ENCODE measurements at places on chromosomes 16 and 17.

DNA sequence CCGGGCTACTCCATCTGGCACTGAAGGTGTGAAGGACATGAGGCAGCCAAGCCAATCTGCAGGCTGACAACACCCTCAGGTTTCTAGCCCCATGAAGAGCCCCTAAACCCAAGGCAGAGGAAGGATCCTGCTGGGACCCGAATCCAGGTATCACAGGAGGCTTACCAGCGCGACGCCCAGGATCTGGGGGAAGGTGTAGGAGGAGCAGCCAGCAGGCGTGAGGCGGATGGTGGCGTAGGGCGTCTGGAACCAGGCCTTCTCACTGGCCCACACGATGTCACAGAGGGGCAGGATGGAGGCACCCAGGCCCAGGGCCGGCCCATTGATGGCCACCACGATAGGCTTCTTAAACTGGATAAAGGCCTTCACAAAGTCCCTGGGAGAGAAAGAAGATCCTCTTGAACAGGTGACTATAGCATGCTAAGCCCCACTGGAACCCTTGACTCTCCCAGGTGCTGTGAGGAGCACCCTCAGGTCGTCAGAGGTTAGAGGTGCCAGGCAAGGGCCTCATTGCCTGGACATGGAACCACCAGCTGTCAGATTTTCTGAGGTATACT is 71.7 kb downstream of the DYNLRB2 start:
- DNase-seq: no peak

GRCh38 chr16:10817963-10818941 is at the start of gene TVP23A:
TVP23A (minus strand) TSS chr16:10818794; CDS start chr16:10818493, 301 bp downstream.
- DNase-seq: no peak

- DNase-seq: no peak
These were observed 59.9 kb upstream of the GRIN2A start for GRCh38 chr16:10242097-10242496.

DNA sequence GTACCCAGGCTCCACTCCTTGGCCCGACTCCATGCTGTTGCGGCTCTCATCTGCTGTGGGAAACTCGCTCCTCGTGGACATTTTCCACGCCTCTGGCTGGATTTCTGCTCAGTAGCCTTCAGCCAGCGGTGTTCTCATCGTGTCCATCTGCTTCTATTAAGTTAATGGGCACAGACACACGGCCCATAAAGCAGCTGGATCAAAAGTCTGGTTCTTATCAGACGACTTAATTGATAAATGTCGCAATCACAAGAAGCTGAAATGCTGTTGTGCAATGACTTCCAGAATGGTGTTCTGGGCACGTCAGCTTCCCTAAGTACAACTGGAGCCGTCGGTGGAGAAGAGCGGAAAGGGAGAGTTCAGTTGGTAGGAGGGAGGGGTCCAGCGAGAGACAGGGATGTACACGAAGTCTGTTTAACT is 211.7 kb upstream of the CHMP6 start:
- no peak for DNase-seq

- DNase-seq: no peak
These were observed 35.1 kb upstream of the CREBBP start for GRCh38 chr16:3915426-3916260.

- DNase-seq: no peak
These were observed 43.8 kb downstream of the C16orf82 start for GRCh38 chr16:27110524-27110896.

GRCh38 chr16:2856061-2856670 is 1.8 kb downstream of the PRSS22 start:
- peak; percentile 35 for DNase-seq

DNA sequence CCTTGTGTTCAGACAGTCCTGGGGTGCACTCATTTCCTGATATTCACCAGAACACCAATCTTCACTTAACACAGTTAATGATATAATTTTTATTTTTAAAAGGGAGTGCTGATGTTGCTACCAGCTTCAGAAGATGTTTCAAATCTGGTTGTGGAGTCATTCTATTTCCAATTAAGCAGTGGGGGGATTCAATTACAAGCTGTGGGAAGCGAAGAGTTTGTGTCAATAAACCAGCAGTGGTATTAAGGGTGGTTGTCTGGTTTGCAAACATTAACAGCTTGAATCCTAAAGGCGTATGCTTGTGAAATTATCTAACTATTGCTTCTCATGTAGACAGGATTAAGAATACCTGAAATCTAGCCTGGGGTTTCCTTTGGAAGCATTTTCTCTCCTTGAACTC is 1637.5 kb upstream of the GOT2 start:
- DNase-seq: no peak

DNA sequence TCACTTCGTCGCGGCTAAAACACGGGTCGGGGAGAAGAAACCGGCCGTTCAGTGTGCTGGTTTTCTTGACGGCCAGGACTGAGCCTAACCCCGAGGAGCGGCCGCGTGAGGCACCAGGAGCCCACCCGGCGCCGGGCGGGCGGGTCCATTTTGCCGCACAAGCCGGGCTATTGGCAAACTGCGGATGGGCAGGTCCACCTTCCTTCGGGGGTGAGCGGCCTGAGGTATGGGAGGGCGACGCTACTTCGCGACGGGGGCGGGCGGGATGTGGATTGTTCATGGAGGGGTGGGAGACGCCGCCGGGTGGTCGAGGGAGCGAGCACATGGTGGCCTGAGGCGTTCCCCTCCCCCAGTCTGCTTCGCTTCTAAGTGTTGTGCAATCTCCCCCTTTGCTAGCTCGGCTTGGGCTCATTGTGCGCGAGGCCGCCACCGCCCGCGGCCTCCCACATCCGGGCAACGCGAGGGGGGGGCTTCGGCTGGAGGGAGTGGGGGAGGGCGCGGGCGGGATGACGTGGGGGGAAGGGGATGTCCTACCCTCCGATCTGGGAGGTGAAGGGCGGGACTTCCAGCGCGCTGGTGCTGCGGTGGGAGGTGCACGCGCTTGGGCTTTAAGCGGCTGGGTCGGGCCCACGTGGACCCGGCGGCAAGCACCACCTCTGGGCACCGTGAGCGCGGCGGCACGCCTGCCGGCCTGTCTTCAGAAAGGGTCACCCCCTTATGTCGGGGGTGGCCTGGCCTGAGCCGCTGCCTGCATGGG is 5.9 kb upstream of the CD68 start:
- peak; percentile 95 for DNase-seq

GRCh38 chr16:66416939-66417700 is 10.0 kb upstream of the BEAN1 start:
- no peak for DNase-seq

DNA sequence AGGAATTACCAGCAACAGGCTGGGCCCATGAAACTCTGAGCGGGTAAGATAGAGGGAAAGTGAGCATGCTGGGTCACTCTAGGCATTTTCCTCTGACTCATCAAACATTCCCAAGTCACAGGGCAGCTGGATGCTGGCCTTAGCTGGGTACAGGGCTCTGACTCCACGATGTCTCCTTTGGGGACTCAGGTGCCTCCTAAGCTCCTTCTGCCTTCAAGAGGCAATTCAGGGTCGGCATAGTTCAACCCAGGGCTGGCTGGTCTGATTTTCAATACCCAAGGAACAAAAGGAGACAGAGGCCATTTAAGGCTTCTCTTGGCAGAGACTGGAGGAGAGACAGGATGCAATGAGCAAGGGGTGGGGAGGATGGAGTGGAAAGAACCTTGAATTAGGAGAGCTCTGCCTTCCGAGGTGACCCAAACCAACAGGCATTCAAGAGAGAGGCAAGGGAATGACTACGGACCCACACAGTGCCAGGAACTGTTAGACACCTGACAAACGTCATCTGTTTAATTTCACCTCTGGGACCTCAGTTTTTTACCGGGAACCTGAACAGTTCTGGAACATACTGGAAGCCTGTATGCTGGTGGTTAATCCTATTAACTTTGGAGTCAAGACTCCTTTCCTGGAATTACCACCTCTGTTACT is 910 bp downstream of the WBP2 start:
- DNase-seq: peak; percentile 22

GRCh38 chr17:2383628-2384167 is 17.2 kb downstream of the MNT start:
- no peak for DNase-seq

DNA sequence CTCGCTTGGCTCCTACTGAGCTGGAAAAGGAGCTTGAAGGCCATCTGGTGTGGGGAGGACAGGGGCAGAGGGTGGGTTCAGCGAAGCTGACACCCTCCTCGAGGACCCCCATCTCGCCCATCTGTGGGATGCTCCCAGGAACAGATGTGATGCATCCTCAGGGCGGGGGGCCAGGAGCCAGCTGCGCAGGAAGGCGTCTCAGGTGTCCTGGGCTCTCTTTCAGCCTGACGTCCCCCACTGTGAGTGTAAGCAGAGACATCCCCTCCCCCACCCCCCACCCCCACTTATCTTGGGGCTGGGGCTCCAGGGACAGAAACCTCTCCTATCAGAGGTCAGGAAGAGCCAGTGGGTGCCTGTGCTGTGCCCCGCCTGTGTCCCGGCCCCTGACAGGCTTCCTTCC is 16.2 kb downstream of the KIF19 start:
- no peak for DNase-seq

- peak; percentile 82 for DNase-seq
These were observed 94.0 kb downstream of the SKAP1 start for GRCh38 chr17:48335858-48336500.

- no peak for DNase-seq
These were observed 19.0 kb downstream of the MED24 start for GRCh38 chr17:40035162-40035559.

GRCh38 chr17:34368946-34369500 is 6.0 kb upstream of the CCL1 start:
- no peak for DNase-seq

All from CD4-positive, alpha-beta T cell treated with Interleukin-17A for 1 hour (primary cell).